ENCODE measurements at places on chromosomes 12 and 14.

DNA sequence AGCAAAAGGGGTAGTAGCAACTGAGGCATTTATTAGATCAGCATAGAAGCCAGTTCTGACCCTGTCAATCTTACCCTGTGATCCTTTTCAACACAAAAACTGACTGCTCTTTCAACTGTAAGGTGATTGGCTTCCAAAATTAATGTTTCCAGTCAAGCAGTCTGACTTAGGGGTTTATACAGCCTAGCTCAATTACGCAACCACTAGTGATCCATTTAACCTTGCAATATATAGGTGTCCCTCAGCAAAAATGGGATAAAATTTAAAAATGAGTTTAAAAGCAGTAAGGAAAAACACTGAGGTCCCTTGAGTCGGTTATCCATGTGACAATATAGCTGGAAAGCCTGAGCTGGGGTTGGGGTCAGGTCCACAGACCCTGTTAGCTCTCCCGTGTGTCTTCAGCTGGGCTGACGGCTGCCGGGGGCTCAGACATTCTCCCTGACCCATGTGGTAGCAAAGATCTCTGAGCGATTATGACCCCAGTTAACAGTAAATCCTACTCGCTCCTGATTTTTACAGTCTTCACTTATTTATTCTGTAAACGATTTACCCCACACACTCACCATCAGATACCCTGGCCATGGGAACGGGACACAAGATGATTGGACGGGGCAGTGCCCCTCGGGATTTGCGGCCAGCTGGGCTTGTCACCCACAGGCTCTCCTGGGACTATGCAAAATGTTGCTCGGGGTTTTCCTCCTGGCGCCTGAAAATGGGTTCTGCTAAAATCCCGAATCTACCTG lies 16.6 kb downstream of the ADGRD1 start:
- no peak for DNase-seq

- no peak for DNase-seq
These were observed 7.0 kb downstream of the ADCY6 start for GRCh38 chr12:48781750-48782456.

DNA sequence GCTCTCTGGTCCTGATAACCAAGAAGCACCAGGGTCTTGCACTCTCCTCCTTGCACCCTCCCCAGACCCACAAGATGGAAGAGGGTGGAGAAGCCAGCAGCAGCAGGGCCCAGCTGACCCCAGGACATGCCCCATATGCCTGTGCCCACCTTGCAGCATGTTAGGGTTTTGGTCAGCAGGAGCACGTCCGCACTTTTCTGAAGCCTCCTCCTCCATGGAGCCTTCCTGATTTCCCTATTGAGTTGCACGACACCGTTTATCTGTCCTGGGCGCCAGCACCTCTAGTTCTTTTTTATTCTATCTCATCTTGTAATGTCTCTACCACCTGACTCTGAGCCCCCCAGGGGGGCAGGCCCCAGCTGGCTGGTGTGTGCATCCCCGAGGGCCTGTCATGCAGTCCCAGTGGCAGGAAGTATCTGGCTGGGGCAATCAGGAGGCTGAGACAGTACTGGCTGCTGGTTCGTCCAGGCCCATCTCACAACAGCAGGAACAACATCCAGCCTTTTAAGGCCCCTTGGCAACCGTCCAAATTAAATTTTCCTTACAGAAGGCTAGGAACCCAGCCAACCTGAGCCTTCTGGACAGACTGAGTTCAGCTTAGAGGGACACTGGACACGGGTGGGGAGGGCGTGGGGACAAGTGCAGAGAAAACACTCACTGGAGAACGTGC lies 39.6 kb downstream of the CCDC85C start:
- DNase-seq: no peak

DNA sequence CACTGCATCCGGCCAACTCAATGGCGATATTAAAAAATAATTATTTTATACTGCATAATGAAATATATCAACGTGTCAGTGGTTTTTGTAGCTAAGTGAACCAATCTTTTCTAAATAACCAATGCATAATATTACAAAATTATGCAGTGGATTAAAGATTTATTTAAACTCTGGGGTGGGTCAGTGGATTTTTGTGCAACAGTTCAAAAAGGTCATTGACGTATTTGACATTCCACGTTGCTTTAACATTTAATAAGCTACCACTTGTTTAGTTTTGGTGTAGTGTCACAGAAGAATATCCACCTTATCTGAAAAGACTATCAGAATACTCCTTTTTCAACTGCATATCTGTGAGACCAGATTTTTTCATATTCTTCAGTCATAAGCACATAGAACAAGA lies 2.6 kb downstream of the ZC3H14 start:
- DNase-seq: no peak

- no peak for DNase-seq
These were observed 235.7 kb upstream of the PWP1 start for GRCh38 chr12:107449891-107450290.

DNA sequence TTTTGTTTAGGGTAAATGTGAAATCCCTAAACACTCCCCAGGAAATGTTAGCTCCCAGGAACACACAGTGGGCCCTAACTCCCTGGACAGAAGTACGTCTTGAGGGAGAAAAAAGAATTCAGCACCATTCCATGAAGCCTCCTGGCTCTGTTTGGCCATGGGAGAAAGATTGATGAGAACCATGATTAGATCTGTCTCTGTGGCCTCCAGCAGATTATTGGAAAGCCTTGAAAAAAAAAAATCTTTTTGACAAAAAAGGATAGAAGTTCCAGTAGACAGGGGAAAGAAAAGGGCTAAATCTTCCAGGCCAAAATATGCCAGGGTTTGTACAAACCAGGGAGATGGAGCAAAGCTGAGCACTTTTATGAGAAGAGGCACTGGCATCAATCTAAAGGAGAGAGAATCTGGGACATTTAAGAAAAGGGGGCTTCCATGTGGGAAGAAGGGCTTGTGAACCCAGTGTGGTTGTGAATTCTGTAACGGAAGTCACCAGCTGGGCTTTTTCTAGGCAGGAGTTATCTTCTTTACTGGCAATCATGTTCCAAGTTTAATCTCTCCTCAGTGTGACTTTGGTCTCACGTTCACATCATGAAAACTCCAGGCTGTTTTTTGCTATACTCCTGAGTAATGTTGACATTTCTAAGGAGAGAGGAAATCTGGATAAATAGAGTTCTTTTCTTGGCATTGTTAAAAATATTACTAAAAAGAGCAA lies 426.7 kb downstream of the RAD51B start:
- DNase-seq: no peak

GRCh38 chr12:53056901-53057300 lies 7.0 kb downstream of the TNS2 start:
- no peak for DNase-seq

DNA sequence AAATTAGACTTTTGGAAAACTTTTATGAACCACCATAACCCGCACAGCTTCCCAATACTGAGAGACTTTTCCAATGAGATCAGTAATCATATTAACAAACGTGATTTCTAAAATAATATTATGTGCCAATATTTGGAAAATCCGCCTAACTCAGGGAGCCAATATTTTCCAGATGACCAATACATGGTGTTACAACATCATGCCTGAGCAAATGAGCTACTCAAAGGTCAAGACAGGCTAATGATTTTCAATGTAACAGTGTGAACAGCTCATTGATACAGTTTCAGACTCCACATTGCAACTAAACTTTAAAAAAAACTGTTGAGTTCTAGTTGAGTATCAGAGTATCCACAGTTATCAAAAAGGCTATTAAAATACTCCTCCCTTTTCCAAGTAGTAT lies 46.8 kb downstream of the RNF34 start:
- DNase-seq: no peak

All from stimulated activated CD4-positive, alpha-beta T cell treated with anti-CD3 and anti-CD28 coated beads, TNF-alpha, amount 100 ng/mL, for 24 hours (primary cell).